ENCODE measurements at places on chromosomes 1 and 21. TPM values are rescaled to one million over a fixed set of nuclear protein-coding genes. Genes with fewer than 3 reads are reported as not detected.

GRCh38 chr1:206828765-206829164 lies 36.7 kb upstream of the IL20 start:
- DNase-seq: no peak
- H3K27ac ChIP-seq: no peak overlapping the region
- H3K27me3 ChIP-seq: no peaks in the 10 kb centered on the region
- no peak overlapping the region for H3K4me3 ChIP-seq
- peaks cover 8% of the 10 kb centered on the region for H3K4me1 ChIP-seq
- H3K36me3 ChIP-seq: no peaks in the 10 kb centered on the region

DNA sequence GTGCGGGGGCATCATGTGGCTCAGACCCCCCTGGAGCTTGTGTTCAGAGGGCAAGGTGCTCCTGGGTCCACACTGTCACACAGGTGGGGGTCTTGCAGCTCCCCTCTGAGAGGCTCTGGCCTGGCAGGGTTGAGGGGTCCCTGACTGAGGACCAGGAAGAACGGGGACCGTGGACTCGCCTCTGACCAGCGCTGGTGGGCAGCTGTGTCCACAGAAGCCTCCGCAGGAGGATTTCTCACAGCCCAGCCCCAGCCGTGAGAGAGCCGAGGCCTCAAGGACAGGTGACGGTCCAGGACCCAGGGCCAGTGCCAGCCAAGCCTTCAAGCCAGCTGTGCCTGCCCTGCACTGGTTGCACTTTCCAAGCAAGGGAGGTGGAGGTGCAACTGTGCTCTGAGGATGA lies 63.5 kb upstream of the TTC34 start:
- H3K4me3 ChIP-seq: no peak overlapping the region
- DNase-seq: no peak
- no peak overlapping the region for H3K27ac ChIP-seq

- DNase-seq: no peak
- H3K4me3 ChIP-seq: no peak overlapping the region
- H3K27me3 ChIP-seq: peaks cover 14% of the 10 kb centered on the region
- H3K27ac ChIP-seq: no peak overlapping the region
- peaks cover 11% of the 10 kb centered on the region for H3K4me1 ChIP-seq
These were observed 55.9 kb downstream of the RRAGC start for GRCh38 chr1:38803647-38804046.

DNA sequence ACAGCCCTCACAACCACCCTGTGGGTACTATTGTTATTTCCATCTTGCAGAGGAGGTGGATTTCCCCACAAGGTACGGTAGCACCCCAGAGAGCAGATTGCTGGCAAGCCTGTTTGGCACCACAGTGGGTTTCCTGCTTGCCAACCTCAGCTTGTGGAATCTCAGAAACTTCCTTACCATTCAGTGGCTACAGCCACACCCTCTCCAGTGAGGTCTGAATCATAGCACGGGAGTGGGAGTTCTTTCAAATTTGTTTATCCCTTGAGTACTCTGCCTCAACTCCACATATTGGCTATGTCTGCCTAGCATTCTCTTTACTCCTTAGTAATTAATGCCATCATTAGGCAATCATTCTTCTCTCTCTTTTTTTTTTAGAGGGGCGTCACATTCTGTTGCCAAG lies 162.1 kb downstream of the PTPRU start:
- no peak for DNase-seq
- H3K27ac ChIP-seq: no peak overlapping the region
- H3K27me3 ChIP-seq: no peaks in the 10 kb centered on the region
- H3K4me1 ChIP-seq: no peaks in the 10 kb centered on the region

- no peak overlapping the region for H3K4me3 ChIP-seq
- DNase-seq: no peak
- H3K36me3 ChIP-seq: no peaks in the 10 kb centered on the region
- no peaks in the 10 kb centered on the region for H3K4me1 ChIP-seq
- no peak overlapping the region for H3K27ac ChIP-seq
These were observed 187.3 kb downstream of the RYR2 start for GRCh38 chr1:237229333-237229732.

DNA sequence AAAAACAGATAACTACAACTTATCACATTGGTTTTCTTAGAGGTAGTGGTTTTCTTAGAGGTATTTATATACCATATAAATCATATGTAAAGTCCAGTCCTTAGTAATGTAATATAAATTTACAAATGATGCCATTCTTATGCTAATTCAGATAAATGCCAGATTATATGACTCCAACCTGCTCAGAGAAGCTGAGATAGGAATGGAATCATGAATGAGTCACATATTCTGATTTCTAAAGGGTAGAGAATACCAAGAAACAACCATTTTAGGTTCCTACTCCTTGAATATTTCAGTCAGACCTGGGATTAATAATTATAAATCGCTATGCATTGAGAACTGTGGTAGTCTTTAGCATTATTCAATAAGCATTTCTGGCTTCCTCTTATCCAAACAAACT lies 760.1 kb upstream of the NEGR1 start:
- no peaks in the 10 kb centered on the region for H3K27me3 ChIP-seq
- H3K36me3 ChIP-seq: no peaks in the 10 kb centered on the region
- H3K4me1 ChIP-seq: no peaks in the 10 kb centered on the region
- DNase-seq: no peak

GRCh38 chr1:220967911-220968310 lies 88.7 kb downstream of the HLX start:
- H3K27ac ChIP-seq: no peak overlapping the region
- H3K4me1 ChIP-seq: no peaks in the 10 kb centered on the region
- H3K36me3 ChIP-seq: no peaks in the 10 kb centered on the region
- H3K4me3 ChIP-seq: no peak overlapping the region

DNA sequence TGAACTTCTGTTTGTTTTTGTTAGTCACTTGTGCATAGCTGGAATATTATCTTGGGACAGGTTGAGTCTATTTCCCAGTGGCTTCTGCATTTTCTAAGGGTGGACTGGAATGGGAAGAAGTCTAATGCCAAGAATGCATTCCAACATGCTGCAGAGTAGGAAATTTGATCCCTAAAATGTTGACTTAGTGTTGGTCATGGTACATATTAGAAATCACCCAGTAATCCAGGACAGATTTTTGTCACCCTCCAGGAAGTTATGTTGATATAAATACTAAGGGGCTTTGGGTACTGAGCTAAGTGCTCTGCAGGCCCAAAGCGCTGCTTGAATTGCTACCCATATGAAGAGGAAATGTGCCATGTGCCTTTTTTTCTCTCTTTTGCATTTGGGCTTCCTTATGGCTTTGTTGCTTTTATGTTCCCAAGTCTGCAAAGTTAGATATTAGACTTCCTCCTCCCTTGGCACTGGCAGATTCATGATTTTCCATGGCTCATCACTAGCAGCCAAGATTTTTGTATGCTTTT lies 10.0 kb downstream of the ARID1A start:
- no peaks in the 10 kb centered on the region for H3K27me3 ChIP-seq
- no peak overlapping the region for H3K4me3 ChIP-seq
- H3K27ac ChIP-seq: peak overlapping the region; percentile 68

DNA sequence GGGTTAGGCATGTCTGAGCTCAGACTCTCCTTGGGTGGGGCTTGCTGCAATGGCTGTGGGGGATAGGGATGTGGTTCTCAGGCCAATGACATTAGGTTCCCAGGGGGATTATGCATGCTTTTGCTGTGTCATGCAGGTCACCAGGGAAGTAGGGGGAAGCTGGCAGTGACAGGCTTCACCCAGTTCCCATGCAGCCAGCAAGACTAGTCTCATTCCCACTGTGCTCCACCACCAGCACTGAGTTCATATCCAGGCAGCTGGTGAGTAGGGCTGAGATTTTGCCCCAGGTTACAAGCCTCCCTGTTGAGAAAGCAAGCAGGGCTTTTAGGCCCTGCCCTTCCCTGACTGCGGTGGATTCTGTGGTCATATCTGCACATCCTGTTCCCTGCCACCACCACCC lies 32.1 kb upstream of the PLA2G5 start:
- H3K4me3 ChIP-seq: no peak overlapping the region
- no peak for DNase-seq
- H3K36me3 ChIP-seq: no peaks in the 10 kb centered on the region
- no peaks in the 10 kb centered on the region for H3K27me3 ChIP-seq

DNA sequence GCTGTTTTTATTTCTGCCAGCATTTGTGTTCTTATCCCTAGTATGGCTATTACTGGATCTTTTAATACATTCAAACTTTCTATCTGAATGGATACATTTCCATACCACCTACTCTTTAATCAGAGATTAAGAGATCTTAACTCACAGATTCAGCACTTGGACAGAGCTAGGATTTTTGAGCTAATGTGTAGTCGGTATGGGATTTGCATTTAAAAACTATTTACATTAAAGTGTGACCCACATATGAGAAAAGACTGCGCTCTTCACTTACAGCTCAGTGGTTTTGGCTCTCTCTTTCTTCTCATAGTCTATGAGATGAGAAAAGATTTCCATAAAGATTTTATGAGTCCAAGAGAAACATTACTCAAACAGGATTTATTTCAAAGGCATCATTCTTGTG lies 16.4 kb downstream of the HMGB4 start:
- no peaks in the 10 kb centered on the region for H3K4me1 ChIP-seq
- H3K36me3 ChIP-seq: no peaks in the 10 kb centered on the region
- H3K4me3 ChIP-seq: no peak overlapping the region
- no peak for DNase-seq

DNA sequence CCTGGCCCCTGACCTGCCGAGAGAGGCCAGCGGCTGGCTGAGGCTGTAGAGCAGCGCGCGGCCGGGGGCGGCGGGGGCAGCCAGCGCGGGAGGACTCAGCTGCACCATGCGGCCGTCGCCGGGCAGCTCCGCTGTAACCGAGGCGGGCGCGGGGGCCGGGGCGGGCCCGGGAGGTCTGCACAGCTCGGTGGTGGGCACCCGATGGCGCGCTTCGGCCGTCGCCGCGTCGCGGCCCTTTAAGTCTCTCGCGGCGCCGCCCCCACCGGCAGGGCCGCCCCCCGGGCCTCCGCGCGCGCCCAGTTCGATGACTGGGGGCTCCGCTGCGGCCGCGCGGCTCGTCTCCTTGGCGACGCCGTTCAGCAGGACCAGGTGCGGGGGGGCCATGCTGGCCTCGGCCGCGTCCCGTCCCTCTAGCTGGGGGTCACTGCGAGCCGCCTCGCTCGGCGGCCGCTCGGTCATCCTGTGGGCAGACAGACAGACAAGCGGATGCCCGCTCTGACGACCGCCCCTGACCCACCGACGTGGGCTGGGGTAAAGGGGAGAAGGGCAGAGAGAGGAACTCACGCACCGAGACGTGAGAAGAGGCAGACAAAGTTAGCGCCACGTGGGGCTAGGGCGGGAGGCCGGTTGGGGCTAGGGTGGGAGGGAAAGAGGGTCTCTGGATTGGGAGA lies 6.5 kb downstream of the TAL1 start:
- H3K27me3 ChIP-seq: peaks cover 45% of the 10 kb centered on the region
- no peak overlapping the region for H3K4me3 ChIP-seq
- peak overlapping the region; percentile 84 for H3K27ac ChIP-seq
- peak; percentile 89 for DNase-seq

- H3K4me3 ChIP-seq: no peak overlapping the region
- H3K27me3 ChIP-seq: no peaks in the 10 kb centered on the region
- H3K27ac ChIP-seq: no peak overlapping the region
- DNase-seq: no peak
- no peaks in the 10 kb centered on the region for H3K4me1 ChIP-seq
- no peaks in the 10 kb centered on the region for H3K36me3 ChIP-seq
These were observed 177.1 kb downstream of the TNR start for GRCh38 chr1:175566247-175566646.

GRCh38 chr1:29282924-29283803 lies 46.8 kb downstream of the PTPRU start:
- peaks cover 11% of the 10 kb centered on the region for H3K36me3 ChIP-seq
- DNase-seq: peak; percentile 80
- H3K4me1 ChIP-seq: peaks cover 7% of the 10 kb centered on the region
- no peak overlapping the region for H3K4me3 ChIP-seq
- H3K27me3 ChIP-seq: no peaks in the 10 kb centered on the region

DNA sequence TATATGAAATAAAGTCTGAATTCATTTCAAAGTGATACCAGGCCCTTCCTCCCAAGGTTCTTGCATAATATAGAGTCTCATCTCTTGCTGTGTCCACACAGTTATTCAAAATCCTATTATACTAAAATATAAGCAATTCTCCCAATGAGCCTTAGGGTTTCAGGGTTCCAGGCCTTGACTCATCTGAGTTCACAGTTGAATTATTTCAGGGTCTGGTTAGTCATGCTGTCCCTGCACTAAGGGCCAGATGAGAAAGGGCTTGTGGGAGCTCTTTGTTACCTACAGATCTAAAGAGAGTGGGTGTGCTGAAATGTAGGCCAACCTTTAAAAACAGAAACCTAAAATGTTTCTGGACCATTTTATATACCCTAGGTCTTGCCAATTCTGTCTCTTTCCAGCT lies 337.5 kb upstream of the LRRC7 start:
- DNase-seq: no peak
- H3K27me3 ChIP-seq: no peaks in the 10 kb centered on the region
- no peaks in the 10 kb centered on the region for H3K36me3 ChIP-seq

- H3K4me1 ChIP-seq: no peaks in the 10 kb centered on the region
- H3K27ac ChIP-seq: no peak overlapping the region
- H3K27me3 ChIP-seq: no peaks in the 10 kb centered on the region
- H3K36me3 ChIP-seq: no peaks in the 10 kb centered on the region
These were observed 615.4 kb downstream of the AGBL4 start for GRCh38 chr1:49408346-49408745.

DNA sequence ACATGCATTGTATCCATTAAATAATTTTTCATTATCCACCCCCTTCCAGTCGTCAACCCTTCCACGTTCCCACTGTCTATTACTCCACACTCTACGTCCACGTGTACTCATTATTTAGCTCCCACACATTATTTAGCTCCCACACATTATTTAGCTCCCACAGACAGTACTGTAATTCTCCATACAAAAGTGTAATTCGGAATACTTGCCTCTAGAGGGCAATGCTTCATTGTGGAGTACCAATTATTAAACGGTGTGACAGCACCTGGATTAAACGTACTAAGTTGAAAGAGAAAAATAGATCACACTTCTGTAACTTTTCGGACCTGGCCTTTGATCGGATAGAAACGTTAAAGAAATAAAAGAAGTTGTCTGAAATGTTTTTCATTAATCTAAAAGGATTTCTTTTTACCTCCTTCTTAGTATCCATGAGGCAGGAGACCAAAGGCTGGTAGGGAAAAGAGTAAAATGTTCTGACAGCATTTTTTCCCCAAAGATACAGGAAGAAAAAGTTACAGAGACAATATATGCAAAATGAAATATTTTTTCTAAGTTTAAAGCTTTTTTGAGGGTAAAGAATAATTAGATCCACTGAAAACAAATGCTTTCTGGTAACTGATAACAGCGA lies 99.2 kb downstream of the LHX8 start:
- H3K36me3 ChIP-seq: no peaks in the 10 kb centered on the region
- no peak overlapping the region for H3K4me3 ChIP-seq
- H3K27ac ChIP-seq: no peak overlapping the region
- H3K27me3 ChIP-seq: no peaks in the 10 kb centered on the region
- no peak for DNase-seq

LIPI gene
- not detected for total RNA-seq

PLD5 gene
- total RNA-seq: 0.49 TPM

MROH7 gene
- total RNA-seq: 10.1 TPM

Data from upper lobe of left lung (tissue), 6 donors.